CD14-positive monocyte (primary cell): ENCODE measurements at places on chromosomes 1 and 21.

- DNase-seq, result no peak
These were observed 6.0 kb downstream of the CADM3 start for GRCh38 chr1:159177272-159177907.

DNA sequence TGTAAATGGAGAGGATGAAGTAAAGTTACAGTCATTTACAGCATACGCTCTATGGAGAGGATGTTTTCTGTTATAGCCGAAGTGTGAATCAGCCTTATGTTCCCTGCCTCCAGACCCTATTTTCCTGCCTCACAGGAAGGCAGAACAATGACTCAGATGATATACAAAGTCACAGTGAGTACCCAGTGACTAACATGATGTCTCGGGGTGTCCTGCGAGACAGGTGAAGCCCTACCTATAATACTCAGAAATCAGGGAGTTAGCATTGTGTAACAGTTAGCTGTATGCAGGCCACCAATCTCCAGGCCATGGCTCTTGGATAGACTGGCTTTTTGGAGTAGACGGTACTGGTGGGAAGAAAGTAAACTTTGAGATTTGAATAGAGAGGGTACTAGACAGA, 55.6 kb upstream of the FBXO28 start:
- DNase-seq, result no peak

GRCh38 chr21:44878053-44878982, 4.8 kb upstream of the PTTG1IP start:
- peak; percentile 96 for DNase-seq

DNA sequence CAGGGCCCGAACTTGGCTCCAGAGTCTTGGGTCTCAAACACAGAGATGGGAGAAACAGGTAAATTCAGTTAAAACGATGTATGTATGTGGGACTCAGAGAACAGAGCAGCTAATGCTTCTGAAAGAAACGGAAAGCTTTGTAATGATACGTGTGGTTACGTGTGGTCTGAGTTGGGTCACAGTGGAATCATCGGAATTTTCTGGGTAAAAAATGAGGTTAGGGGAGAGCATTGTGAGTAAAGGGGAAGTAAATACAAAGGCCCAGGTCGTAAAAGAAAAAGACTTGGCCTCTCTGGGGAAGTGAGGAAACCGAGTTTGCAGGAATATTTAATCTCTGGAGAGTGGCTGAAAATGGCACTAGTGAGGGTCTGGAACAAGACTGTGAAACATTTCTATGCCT, 8.3 kb downstream of the NHLH2 start:
- peak; percentile 63 for DNase-seq

DNA sequence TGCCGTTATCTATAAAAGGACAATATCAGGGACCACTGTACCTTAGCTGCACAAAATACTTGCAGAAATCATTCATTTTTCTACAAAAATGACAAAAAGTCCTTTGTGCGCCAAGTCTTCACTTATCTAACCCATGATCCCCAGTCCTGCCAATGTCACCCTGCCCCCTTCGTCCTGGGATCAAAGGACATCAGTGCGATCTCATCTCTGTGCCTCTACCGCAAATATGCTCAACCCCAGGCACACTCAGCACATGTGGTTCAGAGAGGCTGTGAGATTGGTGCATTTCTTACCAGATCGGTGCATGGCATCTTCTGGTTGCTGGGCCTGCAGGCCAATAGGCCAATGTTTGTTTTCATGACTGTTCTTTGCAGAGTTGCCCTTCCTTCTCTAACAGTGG, 72.8 kb downstream of the NFASC start:
- no peak for DNase-seq

- DNase-seq, result no peak
These were observed 875.5 kb upstream of the ADGRL2 start for GRCh38 chr1:80925130-80925805.

- peak; percentile 72 for DNase-seq
These were observed 17.2 kb downstream of the SYT2 start for GRCh38 chr1:202692959-202693555.

DNA sequence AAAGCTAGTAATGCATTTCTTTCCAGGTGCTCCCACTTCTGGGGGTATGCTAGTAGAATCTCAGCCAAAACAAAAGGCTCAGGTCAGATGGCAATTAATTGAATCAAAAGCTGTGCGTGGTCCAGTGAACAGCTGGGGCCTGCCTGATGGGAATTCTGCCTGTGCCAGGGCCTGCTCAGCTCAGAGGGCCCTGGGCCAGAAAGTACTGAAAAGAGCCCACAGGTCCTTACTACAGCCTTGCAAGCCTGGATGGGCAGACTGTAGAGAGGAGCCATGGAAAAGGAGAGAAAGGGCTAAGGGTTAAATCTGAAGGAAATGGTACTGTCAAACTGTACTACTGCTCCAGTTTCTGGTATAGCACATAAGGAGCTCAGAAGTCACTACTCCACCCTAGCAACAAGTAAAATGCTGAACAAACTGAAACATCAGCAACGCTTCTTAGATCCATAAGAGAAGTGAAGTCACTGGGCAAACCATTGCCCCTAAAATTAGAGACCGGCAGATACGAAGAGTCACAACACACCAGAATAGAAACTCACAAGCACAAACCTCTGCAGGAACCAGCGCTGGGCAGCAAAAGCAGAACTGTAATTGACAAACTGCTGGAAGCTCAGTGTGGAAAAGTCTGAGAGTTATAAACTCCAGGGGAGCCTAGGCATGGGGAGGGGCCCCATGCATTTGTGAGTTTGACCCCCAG, 121.1 kb upstream of the SYT6 start:
- DNase-seq, result no peak

DNA sequence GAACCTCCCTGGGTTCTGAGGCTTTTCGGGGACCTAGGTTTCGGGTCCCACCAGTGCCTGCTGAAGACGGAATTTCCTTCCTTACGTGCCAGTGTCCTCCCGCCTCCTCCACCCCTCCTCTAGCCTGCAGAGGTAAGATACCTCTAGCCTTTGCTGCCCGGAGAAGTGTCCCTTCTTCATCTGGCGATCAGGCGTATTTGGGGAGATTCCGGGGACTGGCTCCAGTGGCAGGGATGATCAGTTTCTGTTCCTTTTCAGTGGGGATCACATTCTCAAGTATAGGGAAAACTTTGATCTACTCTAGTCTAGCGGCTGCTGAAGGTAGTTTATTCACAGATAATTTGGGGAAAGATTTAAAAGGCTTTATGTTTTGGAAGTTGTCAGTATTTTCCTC, 674 bp downstream of the CEP350 start:
- peak; percentile 44 for DNase-seq

DNA sequence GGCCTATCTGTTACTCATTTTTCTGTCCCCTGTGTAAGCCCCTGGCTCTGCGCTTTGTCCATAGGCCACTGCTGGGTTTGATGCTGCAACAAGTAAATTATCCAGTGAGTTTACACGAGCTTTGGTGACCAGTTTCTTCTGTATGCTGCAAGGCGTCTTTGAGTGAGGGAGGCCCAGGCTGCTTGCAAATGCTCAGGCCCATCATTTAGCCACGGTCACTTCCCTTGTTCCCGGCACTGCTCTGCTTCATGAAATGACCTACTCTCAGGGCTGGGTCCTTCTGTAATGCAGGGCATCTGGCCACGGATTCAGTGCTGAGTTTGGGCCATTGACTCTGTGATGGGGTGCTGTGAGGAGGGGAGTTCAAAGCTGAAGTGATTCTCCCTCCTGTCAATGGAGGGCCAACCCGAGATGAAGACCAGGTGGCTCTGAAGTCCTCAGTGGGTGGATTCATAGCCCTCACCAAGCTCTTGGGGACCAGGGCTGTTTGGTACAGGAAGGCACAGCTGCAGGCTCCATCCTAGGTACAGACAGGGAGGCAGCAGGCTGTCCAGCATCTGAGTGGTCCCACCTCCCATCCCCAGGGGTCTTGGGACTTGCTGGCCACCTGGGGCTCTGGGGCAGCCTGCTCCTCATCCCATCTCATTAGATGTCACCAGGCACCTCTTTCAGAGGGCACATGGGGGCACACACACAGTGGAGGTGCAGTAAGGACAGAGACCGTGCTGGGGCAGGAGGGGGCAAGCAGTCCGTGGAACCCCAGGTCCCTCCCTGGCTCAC, 21.7 kb downstream of the LHX4 start:
- no peak for DNase-seq

DNA sequence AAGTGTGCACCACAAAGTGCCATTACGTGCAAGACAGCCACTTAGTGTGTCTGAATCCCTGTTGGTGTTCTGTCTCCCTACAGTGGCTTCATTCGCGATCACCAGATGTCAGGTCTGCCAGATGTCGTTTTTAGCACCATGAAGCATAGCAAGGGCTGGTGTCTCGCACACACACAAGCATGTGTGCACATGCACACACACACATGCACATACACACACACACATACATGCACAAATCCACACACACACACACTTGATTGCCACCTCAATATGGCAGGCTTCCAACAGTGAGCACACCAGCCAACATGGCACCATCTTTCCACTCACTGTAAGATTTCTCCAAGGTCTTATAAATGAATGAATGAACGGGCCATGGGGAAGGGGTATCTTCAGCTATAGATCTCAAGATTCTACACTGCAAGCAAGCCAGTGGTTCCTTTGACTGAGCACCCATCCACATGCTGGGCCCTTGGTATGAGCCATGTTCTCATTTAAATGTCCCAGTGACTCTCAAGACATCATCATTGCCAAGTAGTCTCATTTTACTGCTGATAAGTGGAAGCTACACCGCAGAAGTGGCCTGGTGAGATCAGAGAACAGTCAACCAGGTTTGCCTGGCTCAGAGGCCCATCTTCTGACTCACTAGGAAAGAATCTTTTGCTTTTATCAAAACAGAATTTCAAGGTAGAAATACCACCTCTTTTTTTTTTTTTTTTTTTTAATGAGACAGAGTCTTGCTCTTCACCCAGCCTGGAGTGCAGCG, 84.9 kb downstream of the SIM2 start:
- no peak for DNase-seq

DNA sequence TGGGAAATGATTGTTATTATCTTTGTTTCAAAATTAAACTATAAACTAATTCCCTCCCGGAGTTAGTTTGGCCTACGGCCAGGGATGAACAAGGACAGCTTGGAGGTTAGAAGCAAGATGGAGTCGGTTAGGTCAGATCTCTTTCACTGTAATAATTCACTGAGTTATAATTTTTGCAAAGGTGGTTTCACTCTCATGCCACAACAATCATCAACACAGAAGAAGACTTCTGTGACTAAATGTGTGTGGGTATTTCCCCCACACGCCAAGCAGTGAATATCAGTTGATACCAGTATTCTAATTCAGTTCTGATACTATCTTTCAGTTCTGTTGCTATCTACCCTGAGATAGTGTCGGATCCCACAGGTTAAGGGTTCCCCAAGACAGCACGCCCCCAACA, 215.1 kb downstream of the S1PR1 start:
- DNase-seq, result no peak

GRCh38 chr1:213914392-213914791, 73.4 kb upstream of the PROX1 start:
- no peak for DNase-seq

DNA sequence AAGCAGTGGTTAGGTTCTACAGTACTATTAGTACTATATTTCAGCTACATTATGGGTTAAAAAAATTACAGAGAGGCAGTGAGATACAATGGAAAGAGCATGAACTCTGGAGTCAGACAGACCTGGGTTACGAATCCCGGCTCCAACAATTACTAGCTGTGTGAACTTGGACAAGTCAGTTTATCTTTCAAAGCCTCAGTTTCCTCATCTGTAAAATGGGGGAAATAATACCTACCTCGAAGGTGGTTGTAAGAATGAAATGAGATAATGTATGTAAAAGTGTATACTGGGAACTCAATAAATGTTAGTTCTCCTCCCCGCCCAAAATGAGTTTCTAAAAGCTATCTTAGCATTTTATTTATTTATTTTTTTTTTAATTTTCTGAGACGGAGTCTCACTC, 59.5 kb downstream of the PRPF38A start:
- DNase-seq, result no peak

- no peak for DNase-seq
These were observed 366.8 kb downstream of the PTBP2 start for GRCh38 chr1:97088391-97088790.

DNA sequence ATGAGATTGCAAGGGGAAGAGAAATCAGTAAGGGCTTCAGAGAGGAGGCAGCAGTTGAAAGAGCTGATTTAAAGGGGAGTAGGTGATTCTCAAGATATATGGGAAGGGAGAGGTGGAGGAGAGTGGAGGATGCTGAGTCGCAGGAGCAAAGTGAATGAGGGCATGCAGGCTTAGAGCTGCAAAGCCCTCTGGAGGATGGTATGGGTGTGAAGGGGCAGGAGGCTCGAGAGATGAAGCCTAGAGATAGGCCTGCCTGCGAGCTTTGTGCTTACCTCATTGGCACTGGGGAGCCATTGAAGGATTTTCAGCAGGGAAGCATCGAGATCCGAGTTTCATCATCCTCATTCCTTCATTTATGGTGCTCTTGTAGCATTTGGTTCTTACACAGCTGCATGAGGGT, 15.8 kb upstream of the SH2D2A start:
- DNase-seq, result no peak

- DNase-seq, result no peak
These were observed 12.8 kb downstream of the PSRC1 start for GRCh38 chr1:109269981-109270622.

DNA sequence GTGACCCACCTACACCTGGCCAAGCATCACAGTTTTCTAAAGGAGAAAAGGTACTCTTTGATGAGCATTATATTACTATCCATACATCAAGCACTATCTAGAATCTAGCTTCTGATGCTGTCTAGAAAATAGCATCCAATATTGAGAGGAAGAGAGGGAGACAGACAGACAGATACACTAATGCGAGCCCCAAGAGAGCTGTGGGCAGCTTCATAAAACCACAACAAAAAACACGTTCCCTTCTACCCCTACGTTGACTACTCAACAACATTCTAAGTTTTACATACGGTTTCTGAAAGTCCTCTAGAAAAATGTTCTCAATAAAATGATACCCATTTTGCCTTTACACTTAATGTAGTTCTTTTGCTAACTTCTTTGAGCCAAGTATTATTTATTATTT, 221.8 kb downstream of the SLC45A1 start:
- no peak for DNase-seq

DNA sequence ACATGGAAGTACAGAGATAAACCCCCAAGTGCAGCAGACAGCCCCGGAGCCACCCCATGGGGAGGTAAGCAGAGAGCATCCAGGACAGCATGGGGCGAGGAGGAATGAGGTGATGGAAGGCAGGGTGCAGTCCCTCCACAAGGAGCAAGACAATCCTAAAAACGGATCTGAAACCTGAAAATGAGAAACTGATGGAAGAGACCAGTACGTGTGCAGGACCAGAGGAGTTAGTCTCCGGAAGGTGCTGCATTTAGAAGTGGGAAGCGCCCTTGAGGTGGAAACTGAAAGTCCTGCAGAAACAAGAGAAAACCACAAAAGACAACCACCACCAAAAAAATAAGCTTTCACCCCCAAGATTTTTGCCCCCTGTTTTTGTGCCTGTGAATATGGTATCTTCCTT, 17.4 kb upstream of the DDOST start:
- peak; percentile 39 for DNase-seq

GRCh38 chr1:231557898-231558707, 29.6 kb downstream of the TSNAX start:
- no peak for DNase-seq

- peak; percentile 45 for DNase-seq
These were observed 20.3 kb upstream of the CA6 start for GRCh38 chr1:8925406-8925805.

GRCh38 chr1:204987689-204988088, 55.3 kb upstream of the CNTN2 start:
- DNase-seq, result no peak
